ENCODE measurements at places on chromosomes 12 and 14. TPM values are rescaled to one million over a fixed set of nuclear protein-coding genes. Genes with fewer than 3 reads are reported as not detected.

Gene MYF5
- total RNA-seq = 87.5 TPM

Gene OAS2
- total RNA-seq = 9.1 TPM

Gene SLC10A1
- not detected for total RNA-seq

Gene NINJ2
- total RNA-seq = 0.13 TPM

Gene MGAT4C
- total RNA-seq = not detected

Gene SERPINA12
- total RNA-seq = not detected

Gene RASSF3
- 32.0 TPM for total RNA-seq

Gene CCDC38
- not detected for total RNA-seq

Gene ZNF385A
- 4.1 TPM for total RNA-seq

Gene MEG3
- total RNA-seq = 289 TPM

Gene MYH6
- total RNA-seq = 3.4 TPM

Gene GPRC5D
- total RNA-seq = not detected

Gene TAMALIN
- 64.9 TPM for total RNA-seq

Gene TSPAN8
- total RNA-seq = not detected

Gene RNASE7
- total RNA-seq = 0.16 TPM

Gene LMO3
- total RNA-seq = 50.6 TPM

Gene IAPP
- not detected for total RNA-seq
